NCI-H82 (cell line): ENCODE measurements at places on chromosomes 12 and 14.

GRCh38 chr14:60594062-60594461 is 55.2 kb downstream of the SIX1 start:
- no peak for DNase-seq

DNA sequence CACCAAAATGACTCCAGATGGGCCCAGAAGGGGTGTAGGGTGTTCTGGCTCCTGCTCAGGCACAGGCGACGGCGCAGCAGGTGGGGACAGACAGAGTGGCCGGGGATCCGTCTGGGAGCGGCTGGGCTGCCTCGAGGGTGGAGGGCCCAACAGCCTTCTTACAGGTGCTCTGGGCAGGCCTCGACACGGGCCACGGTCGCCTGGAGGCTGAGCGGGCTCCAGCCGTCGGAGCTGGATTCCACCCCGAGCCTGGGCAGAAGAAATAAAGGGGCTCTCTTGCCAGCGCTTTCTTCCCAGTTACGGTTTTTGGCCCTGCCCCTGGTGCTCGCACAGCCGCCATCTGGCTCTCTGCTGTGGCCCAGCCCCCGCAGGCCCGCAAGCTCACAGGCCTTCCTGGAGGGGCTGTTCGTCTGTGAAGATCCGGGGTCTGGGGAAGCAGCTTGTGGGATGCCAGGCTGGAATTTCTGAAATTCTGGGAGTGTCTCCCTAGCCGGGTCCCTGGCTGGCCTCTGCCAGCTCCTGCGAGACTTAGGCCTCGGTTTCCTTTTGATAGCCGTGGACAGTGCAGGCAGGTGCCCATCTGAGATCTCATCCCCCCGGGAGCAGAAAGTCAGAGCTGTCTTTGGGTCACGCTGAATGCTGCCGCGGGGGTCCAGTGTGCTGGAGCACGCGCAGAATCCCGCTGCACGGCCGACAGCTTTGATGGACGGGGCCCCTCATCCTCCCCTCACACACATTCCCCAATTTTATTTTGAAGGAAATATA is 122.7 kb downstream of the PAPOLA start:
- peak; percentile 64 for DNase-seq

GRCh38 chr12:1429980-1430379 is 164.4 kb downstream of the FBXL14 start:
- no peak for DNase-seq

- DNase-seq: no peak
These were observed 19.3 kb upstream of the SERPINA6 start for GRCh38 chr14:94342334-94342934.

DNA sequence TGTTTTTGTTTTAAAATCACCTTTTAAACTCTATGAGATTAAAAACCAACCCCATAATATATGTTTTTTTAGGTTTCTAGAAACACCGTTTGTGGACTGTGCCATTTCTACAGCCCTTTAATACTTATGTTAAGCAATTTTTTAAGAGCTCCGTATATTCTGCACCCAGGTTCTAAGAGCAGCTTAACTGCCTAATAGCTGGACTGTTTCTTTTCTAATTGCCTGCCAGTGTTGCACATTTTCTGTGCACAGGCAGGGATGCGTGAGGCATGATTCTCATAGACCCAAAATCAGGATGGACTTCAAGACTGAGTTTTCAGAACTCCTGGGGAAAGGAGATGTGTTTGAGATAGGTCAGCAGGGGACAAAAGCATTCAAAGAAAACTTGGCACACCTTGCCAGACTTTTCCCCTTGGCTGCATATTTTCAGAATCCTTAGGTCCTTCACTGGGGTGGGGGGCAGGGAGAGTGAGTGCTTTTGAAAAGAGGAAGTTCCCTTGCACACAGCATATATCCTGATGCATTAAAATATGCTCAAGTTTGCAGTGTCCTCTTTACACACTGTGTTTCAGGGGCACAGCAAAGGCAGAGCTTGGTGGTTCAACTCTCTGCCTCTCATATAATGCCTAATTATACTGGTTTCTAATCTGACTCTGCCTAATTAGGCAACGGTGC is 27.9 kb downstream of the TMEM30B start:
- no peak for DNase-seq

- no peak for DNase-seq
These were observed 20.7 kb upstream of the NCOR2 start for GRCh38 chr12:124588018-124588634.

DNA sequence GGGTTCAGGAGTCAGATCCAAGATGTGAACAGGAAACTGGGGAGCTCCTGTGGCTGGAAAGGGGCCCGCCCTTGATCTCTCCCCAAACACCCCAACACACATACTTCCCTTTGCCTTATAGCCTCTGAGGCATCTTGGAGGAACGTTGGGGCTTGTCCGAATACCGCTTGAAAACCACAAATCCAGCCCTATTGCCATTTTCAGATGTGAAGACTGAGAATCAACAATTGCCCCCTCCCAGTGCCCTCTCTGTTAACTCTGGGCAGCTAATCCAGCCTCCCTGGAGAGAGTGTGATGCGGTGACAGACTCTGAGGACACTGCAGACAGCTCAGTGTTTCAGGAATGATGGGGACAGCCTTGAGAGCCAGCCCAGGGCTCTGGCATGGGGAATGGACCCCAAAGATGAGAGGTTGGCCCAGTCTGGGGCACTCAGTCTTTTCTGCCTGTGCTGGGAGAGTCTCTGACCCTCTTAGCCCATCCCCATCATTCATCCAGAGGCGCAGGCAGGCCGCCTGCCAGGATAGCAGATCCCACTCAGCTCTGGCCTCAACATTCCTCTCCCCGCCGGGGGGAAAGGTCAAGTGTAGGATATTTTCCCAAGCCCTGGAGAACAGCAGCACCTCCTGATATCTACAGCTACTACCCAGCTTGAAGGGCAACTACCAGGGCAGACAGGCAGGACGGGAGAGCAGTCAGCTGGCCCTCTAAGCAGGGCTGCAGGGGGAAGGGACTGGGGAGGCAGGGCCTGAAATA is 24.6 kb upstream of the LTBP2 start:
- peak; percentile 61 for DNase-seq

GRCh38 chr12:52300796-52301691 is 9.7 kb upstream of the KRT81 start:
- DNase-seq: no peak

DNA sequence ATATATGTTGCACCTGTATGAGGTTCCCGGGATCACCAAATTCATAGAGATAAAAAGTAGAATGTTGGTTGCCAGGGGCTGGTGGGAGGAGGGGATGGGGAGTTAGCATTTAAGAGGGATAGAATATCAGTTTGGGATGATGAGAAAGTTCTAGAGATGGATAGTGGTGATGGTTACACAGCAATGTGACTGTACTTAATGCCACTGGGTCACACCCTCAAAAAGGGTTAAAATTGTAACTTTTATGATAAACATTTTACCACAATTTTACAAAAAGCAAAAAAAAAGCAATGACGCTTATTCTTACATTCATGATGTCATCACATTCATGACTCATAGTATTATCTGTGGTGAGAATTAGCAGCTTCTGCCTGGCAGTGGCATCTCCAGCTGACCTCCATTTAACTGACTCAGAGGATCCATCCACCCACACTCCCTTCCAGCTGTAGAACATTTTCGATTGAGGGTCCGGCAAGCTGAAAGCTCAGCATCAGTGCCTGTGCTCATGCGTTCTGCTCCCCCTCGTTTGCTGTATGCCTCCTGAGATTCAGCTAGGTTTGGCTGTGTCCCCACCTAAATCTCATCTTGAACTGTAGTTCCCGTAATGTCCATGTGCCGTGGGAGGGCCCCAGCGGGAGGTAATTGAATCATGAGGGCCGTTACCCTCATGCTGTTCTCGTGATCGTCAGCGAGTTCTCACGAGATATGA is 64.8 kb upstream of the TMEM260 start:
- no peak for DNase-seq

DNA sequence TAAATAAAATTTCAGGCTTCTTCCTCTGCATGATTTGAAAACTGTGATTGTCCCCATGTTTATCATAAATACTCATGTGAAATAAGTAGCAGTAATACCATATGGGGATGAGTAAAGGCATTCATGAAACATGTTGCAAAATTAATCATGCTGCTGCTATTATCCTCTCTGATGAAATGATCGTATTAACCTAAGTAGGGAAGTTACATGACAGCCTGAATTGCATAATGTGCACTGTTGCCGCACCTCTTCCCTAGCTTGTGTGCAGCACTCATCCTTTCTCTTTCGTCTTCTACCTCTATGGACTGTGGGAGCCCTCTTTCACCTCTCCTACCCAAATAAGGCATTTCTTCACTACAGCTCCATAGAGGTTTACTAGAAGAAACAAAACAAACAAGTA is 367.6 kb downstream of the SOX5 start:
- peak; percentile 60 for DNase-seq

GRCh38 chr12:88433997-88434703 is 146.1 kb downstream of the KITLG start:
- no peak for DNase-seq

DNA sequence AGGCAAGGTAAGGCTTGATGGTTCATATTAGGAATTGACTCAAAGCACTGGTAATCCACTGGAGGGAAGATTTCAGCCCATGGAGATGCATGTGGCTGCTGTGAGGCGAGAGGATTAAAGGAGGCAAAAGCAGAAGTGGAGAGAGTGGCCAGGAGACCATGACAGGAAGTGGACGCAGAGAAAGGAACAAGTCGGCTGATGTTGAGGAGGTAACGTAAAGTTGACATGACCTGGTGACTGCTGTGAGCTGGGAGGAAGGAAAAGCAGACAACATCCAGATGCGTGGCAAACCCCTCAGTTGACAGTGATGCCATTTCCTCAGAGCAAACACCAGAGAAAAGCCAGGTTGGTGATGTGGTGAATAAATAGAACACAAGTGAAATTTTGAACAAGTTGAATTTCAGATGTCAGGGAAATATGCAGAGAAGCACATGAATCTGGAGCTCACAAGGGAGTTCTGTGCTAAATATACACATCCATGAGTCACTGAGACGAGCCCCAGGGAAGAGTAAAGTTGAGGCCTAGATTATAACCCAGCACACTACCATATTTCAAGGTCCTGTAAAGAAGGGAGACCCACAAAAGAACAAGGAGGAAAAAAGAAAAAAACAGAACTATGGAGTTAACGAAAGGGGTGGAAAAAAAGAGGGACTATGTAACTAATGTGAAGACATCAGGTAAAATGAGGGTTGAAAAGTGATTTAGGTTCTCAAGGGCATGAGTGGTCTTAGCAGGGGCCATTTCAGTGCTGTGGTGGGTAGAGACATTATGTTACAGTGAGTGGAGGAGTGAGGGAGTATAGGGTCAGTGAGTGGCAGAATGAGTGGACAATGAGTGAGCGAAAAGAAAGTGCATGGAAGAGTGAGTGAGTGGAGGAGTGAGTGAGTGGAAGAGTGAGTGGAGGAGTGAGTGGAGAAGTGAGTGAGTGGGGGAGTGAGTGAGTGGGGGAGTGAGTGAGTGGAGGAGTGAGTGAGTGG is 61.6 kb upstream of the GZMB start:
- DNase-seq: no peak

DNA sequence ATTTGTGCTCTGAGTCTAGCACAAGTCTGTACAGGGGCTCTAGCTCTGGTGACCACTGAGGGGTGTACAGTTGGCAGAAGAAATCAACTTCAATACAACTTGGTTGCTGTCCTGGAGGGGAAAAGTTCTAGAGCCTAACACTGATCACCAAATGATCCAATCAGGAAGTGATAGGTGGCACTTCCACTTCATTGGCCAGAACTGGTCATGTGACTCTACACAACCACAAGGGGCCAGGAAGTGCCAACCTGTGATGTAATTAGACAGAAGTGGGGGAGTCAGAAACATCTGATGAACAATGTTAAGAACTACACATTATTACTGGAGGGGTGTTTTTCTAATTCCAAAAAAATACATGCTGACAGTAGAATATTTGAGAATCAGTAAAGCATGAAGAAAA is 401.6 kb downstream of the VRK1 start:
- DNase-seq: no peak

DNA sequence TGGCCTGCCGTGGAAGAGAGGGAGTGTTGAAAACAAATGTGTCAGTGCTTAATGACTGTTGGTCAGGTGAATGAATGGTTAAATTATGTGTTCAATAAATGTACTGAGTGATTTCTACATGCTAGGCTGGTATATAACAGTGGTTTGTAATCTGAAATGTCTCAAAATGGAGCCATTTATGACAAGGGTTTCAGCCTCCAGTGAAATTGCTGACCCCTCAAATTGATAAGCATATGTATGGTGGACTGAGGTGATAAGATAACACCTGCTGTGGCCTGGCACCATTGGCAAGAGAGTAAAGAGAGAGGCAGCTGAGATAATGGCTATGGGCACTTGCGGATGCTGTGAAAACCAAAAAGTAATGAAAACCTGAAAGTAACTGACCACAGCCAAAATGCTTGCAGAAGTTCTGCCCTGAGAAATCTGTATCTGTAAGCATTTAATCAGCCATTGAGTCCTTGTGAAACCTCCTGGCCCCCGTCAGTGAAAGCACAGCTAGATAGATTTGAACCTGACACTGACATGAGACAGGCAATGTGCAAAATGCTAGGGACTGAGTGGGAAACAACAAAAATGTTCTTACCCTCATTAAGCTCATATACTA is 1.4 kb upstream of the BCAT1 start:
- no peak for DNase-seq

- no peak for DNase-seq
These were observed 101.1 kb downstream of the CRADD start for GRCh38 chr12:93778306-93778705.

- DNase-seq: peak; percentile 11
These were observed 5.0 kb downstream of the BDKRB1 start for GRCh38 chr14:96261053-96261452.

DNA sequence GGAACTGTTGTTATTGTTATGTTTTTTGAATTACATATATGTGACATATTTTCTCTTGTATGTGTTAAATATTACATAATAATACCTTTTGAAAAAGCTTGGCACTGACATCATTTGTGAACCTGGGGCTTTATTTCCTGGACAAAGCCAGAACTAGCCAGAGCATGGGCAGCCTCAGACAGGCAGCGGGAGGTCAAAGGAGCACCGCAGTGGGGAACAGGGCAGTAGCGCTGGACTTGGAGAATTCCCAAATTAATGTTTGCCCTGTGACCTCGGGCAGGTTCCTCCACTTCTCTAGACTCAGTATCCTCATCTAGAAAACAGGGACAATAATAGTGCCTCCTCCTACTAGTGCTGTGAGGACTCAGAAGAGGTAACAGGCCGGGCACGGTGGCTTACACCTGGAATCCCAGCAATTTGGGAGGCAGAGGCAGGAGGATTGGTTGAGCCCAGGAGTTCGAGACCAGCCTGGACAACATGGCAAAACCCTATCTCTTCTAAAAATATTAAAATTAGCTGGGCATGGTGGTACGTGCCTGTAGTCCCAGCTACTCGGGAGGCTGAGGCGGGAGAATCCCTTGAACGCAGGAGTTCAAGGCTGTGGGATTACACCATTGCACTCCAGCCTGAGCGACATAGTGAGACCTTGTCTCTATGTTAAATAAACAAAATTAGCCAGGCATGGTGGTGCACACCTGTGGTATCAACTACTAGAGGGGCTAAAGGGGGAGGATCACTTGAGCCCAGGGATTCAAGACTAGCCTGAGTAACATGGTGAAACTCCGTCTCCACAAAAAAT is 27.3 kb upstream of the ITPK1 start:
- DNase-seq: no peak
